ENCODE measurements at places on chromosomes 3 and 15. TPM values are rescaled to one million over a fixed set of nuclear protein-coding genes. Genes with fewer than 3 reads are reported as not detected.

- no peak for DNase-seq
Observed at GRCh38 chr15:90760661-90761232, 43.6 kb downstream of the BLM start.

DNA sequence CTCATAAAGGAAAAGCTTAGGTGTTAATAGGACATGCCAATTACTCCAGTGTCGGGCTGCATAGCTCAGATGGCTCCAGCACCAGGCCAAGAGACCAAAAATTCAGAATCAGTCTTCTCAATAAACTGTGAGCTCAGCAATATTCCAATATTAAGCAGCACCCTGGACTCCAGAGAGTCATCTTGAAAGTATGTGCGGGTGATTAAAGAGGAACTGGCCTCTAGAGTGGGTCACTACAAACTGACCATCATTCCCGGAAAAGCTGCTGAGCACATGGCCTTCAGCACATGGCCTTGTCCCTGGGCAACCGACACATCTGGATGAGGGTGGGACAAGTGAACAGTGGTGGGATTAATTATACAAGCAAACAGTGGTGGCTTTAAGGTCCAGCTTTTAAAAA is 59.0 kb downstream of the MAGI1 start:
- peak; percentile 62 for DNase-seq

DNA sequence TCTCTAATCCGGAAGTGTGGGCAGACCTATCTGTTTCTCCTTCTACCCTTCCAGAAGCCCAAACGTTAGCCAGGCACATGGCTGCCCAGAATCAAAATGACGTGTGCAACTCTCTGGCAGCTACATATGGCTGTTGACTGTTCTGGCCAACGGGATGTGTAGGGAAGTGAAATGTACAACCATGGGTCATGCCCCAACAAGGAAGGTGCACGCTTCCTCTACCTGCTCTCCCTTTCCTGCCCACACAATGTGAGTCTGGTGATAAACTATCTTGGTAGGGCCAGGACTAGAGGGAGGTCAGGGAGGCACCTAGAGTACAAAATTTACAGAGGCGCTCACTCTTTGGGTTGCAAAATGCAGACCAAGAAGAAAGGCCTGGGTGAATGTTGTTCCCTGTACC is 495.9 kb upstream of the PROK2 start:
- DNase-seq = no peak

GRCh38 chr3:45781271-45781670 is 15.1 kb downstream of the SLC6A20 start:
- DNase-seq = no peak

DNA sequence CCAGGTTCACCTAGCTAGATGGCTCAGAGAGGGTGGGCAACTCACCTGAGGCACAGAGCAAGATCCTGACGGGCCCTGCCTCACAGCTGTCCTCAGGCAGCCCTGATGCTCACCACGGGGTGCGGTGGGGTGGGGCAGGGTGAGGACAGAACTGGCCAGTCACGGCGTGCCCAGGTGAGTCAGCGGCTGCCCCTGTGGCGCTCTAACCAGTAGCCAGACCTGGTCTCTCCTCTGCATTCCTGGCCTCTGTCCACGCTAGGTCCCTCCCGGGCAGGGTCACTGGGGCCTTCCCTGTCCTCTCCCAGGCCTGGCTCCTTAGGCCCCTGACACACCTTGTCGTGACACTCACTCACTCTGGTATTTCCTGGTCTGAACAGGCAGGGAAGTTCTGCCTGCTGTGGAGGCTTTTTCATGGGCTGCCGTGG is 901 bp downstream of the ALS2CL start:
- DNase-seq = no peak

GRCh38 chr3:180058238-180058637 is 21.5 kb upstream of the PEX5L start:
- no peak for DNase-seq

DNA sequence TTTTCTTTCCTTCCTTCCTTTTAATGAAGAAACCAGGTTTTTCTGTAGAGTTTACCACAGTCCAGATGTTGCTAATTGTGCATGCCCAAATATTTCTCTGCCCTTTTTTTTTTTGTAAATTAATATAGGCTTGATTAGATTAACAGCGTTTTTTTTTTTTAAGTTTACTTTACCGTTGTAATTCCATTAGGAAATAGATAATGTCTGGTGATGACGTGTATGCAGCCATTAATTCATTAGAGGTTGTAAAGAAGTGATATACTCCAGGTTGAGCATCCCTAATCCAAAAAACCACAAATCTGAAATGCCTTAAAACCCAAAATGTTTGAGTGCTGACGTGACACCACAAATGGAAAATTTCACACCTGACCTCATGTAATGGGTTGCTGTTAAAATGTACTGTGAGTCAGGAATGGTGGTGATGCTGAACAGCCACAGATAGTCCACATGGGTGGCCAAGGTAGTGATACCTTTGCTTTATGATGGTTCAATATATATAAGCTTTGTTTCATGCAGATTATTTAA is 43.2 kb downstream of the KNL1 start:
- DNase-seq = no peak

DNA sequence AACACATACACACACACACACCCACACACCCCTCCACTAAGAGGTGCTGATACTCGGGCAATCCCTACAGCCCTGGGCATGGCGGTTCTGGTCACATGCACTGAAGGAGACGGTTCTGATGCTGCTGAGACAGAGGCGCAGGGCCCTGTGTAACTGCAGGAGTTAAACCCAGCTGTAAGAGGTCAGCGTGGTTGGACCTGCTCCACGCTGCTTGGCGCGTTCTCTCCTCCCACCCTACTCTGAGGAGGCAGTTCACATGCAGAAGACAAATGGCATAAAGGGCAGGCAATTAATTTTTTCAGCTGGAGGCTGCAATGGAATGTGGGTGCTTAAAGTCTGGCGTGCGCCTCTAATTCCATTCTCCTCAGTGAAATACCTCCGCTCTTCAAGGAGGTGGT is 35.2 kb downstream of the GRK7 start:
- no peak for DNase-seq

DNA sequence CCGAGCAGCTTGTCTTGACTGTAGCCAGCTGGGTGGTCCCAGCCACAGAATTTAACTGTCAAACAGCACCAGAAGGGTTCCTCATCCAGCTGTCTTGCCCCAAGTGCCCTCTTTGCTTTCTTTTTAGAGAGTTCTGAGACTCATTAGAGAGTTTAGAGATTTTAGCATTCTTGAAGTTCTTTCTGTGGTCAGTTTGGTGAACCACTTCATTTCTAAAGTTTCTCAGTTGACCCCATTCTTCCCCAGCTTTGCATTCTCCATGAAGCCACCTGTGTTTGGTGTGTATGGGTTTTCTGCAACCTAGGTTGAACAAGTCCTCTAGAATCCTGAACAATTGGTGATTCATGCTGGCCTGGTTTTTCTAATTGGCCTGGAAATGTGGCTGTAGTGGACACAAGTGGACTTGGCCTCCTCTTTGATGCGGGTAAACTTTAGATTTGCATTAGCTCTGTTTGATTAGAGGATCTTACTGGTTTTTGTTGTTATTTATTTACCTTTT is 33.7 kb downstream of the FLNB start:
- DNase-seq = peak; percentile 97

DNA sequence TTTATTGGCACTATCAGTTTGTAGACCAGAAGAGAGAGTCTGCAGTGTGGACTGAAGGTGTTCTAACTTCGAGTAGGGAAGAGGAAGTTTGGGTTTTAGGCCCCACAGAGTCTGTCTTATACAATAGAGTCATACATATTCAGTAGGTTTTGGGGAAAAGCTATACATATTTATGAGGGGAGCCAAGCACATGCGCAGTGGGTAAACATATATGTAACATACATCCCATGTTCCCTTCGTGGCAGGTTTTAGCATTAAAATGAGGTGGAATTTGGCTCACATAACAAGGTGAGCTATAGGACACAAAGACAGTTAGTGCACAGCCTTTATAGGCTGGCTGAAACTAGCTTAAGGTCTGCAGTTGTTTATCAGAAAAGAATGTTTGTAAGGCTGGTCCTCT is 4.9 kb downstream of the GALK2 start:
- no peak for DNase-seq

DNA sequence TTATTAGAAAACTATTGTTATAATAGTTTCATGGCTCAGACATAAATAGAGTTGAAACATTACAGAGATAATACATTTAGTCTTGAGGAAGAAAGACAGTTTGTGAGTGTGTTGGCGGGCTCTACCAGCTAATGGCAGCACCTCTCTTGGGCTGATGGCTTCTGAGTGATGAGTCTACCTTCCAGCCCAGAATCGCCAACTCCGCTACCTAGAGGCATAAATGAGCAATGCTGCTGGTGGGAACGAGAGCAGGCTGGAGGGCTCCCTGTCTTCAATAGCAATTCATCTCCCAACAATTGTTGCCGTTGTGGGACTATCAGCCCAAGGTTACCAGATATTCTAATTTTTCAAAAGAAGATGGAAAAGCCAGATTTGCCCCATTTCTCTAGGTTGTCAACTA is 388.7 kb downstream of the FOXP1 start:
- no peak for DNase-seq

DNA sequence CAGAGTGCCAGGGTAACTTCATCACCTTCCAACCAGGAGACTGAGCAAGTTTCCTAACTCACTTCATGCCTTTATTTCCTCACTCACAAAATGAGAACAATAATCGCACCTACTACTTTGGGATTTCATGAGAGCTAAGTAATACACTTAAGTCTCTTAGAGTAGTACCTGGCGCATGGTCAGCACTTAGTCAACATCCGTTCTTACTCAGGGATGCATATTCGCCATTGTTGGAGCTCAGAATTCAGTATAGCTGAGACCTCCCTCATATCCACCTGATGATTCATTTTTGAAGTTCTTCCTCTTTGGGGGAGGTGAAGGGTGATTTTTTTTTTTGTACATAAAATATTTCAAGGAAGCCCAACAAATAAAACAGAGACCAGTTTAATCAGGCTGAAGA is 188.2 kb downstream of the AGBL1 start:
- no peak for DNase-seq

DNA sequence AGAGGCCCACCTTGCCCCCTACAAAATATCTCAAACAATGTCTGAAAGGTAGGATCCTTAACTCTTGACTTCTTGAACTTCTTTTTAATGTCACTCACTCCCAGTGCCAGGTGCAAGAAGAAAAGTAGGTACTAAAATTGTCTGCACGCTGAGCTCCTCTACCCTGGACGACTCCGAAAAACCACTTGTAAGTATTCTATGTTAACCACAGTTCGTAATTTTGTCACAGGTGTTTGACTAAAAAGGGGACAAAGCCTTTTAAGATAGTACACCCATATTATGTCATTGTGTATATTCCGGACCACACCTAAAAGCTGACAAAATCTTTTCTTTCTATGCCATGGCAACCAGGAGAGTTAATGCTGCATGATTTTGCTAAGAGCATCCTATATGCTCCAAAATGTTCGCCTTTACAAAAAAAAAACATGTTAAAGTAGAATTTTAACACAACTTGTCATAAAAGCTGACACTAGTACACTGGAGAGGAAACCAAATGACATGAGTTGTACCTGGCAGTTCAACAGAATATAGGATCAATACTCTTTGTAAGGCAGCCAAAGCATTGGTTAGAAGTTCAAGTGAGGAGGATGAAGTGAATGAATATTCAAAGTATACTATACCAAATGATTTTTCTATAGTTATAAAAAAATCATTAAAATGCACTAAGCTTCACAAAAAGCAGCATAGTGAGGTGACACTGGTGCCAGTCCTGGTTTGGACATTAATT is 210.5 kb downstream of the FOXP1 start:
- DNase-seq = no peak

DNA sequence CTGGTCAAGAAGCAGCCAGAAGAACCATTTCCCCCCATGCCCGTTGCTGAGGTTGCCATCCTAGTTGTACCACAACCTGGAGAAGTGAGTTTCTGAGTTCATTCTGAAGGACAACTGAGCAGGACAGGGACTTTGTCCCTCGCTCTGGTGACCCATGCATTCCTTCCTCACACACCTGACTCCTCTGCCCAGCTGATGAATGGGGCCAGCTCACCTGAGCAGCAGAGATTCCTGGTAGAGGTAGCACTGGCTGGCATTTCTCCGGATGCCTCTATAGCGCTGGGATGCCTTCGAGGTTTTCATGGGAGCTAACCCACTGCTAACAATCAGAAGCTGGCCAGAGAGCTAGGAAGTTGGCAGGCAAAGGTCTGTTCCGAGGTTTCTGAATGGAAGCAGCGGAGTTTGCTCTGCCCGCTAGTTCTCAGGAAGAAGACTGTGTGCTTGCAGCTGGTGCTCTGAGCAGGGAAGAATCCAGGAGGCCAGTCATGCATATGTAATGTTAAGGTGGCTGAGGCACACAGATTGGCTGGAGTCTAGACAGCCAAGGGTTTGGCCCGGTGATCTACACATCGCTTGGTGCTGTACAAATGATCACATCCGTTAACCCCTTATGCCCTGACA is at the start of gene TMC3:
TMC3 (minus strand) TSS at position 439 of the 621 bp plus-strand sequence; CDS start at position 303, 136 bp downstream.
- DNase-seq = no peak

DNA sequence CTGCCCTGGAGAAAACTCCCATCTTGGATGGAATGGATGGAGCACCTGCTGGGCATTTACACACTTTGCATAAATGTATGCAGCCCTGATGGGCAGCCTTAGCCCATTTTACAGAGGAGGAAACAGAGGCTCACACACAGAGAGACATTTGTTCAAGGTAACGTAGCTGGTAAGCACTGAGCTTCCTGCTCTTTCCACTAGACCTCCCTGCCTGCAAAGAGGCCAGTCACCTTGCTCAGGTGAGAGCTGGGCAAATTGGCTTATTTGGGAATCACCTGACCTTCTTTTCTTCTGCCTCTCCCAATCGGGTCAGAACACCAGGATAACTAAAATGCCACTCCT is 51.4 kb upstream of the FLNB start:
- DNase-seq = no peak

- no peak for DNase-seq
Observed at GRCh38 chr15:46552316-46552715, 917.5 kb downstream of the SQOR start.

DNA sequence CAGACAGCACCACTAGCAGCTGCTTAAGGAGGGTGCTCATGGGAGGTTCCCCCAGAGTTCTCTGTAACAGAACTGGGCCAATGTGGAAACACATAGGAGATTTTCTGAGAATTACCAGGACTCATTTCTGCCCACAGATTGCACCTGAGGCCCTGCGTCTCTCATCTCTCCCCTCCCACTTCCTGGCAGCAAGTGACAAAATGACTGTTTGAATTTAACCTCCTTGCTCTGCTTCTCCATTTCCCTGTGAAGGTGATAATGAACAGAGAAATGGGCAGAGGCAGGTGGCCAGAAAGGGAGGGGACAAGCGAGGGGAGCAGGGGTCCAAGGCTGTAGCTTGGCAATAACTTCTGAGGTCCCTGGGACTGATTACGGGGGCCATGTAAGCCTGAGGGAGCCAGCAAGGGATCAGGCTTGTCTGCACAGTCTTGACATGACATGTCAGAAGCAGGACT is 8.0 kb downstream of the EPHB1 start:
- no peak for DNase-seq

GRCh38 chr3:189122526-189123205 is 49.1 kb upstream of the TPRG1 start:
- DNase-seq = no peak

- DNase-seq = no peak
Observed at GRCh38 chr3:42661593-42662022, 8.1 kb downstream of the ZBTB47 start.

Gene ITIH3
- total RNA-seq = not detected

Gene PDZRN3
- 6.7 TPM for total RNA-seq

Gene CHRM5
- 0.06 TPM for total RNA-seq

Gene PRSS50
- not detected for total RNA-seq

Gene PGBD4
- 1.9 TPM for total RNA-seq

Gene SPTBN5
- total RNA-seq = 0.69 TPM

Gene GADL1
- total RNA-seq = 0.06 TPM

Gene TYRO3
- total RNA-seq = 9.2 TPM

Gene CIDEC
- total RNA-seq = not detected

Gene CCDC54
- not detected for total RNA-seq

Data from LHCN-M2 (cell line).